ENCODE measurements at places on chromosomes 3 and 15.

- DNase-seq: no peak
These were observed 405.1 kb downstream of the ROBO1 start for GRCh38 chr3:79362571-79363270.

GRCh38 chr15:82538961-82539690 is 1.1 kb downstream of the RPS17 start:
- no peak for DNase-seq

- no peak for DNase-seq
These were observed 80.3 kb upstream of the PIAS1 start for GRCh38 chr15:67973846-67974245.

DNA sequence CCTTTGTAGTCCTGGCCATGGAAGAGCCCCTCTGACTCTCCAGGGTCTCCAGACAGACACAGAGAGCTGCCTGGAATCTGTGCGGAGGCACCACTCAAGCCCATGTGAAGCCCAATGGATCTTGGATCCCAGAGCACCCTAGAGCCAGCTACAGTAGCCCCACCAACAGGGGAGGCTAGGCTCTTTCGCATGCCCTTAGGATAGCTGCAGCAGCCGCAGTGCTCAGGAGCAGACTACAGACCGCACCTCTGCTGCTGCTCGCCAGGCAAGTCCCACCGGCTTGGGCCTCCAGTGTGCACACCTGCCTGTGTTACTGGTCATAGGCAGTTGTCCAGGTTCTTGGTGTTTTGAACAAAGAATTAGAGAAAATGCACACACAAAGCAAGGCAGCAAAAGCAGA is 131.6 kb downstream of the SPATA16 start:
- no peak for DNase-seq

- DNase-seq: no peak
These were observed 305.2 kb upstream of the SEMA6D start for GRCh38 chr15:47412136-47412535.

DNA sequence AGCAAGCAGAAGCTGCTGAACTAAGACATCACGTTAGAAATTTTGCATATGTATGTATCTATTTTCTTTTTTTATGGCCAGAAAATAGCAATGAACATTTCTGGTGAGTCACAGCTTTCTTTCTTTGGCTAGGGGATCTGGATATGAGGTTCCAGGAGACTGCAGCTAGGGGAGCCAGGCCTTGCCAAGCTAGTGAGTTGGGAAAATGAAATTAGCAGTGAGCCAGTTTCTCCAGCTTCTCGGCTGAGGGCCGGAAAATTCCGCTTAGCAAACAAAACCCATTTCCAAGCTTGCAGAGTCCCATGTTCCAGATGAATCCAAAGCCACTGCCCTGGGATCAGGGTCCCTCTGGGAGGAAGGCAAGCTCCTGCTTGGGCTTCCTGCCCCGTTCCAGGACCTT is 137.6 kb downstream of the SRGAP3 start:
- no peak for DNase-seq

- DNase-seq: peak; percentile 7
These were observed at the start of gene PYGO1 for GRCh38 chr15:55588070-55588814. Gene PYGO1 (minus strand): TSS chr15:55588345. CDS start chr15:55587883, 462 bp downstream.

DNA sequence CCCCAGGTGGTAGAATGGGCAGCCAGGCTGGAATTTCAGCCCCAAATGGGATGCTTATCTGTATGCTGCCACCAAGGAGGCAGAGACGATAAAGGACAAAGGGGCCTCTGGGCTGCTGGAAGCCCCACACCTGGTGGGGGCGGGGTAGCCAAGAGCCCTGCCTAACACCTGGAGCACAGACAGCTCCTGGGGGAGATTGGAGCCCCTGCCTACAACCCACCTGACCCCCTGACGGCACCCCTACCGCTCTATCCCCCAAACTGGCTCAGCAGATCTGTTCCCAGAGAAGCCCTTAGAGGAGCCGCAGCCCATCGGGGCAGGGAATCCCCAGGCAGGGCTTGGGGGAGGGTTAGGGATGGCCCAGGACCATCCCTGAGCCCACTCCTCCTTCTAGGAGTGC is 15.8 kb upstream of the SEMA3F start:
- no peak for DNase-seq

DNA sequence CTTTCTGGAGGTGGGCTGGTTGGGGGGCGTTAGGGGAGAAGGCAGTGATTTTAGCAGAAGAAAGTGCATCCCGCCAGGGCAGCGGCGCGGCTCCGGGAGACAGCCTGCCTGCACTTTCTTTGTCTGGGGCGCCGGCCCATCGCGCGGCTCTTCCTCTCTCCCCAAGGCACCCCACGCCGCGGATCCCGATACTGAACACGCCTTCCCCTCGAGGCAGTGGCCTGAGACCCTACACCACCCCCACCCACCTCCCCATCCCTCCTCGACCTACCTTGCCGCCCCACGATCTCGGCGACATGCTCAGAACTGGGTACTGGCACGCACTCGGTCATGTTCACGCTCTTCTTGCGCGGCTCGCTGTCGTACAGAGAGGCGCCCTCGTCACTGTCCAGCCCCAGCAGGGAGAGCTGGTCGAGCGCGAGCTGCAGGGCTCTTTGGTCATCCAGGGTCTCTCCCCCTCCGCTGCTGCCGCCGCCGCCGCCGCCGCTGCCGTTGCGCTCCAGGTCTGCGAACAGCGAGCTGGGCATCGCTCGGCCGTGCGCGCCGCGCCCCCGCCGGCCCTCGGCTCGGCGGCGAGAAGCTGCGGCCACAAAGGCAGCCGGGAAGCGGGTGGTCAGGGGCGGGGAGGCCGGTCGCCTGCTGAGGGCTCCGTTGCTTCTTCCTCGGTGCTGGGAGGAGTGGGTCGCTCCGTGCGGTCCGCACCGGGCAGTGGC is 483 bp downstream of the MEX3B start:
- no peak for DNase-seq

- no peak for DNase-seq
These were observed 39.4 kb downstream of the SH3BP5 start for GRCh38 chr3:15292765-15293522.

DNA sequence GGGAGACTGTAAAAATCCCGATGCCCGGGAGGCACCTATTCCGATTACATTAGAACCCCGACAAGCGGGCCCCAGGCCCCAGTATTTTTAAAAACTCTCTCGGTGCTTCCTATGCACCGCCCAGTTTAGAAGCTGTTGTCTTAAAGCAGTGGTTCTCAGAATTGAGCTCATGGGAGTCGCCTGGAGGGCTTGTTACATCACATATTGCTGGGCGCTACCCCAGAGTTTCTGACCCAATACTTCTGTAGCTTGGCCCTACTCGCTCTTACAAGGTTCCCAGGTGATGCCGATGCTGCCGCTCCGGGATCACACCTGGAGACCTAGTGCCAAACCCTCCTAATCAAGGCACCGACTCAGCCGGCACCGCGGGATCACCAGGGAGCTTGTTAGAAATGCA is 35.2 kb downstream of the CPN2 start:
- DNase-seq: no peak

All from stimulated activated CD8-positive, alpha-beta memory T cell treated with anti-CD3 and anti-CD28 coated beads, Interleukin-15, amount 100 ng/mL, for 24 hours (primary cell).